ENCODE measurements at places on chromosomes 7 and 10. TPM values are rescaled to one million over a fixed set of nuclear protein-coding genes. Genes with fewer than 3 reads are reported as not detected.

The GPR146 gene
- 18.6 TPM for total RNA-seq

The ELOVL3 gene
- 0.68 TPM for total RNA-seq

The NUTM2B gene
- 0.70 TPM for total RNA-seq

The LIPK gene
- total RNA-seq = not detected

The ANKRD2 gene
- not detected for total RNA-seq

The KCP gene
- total RNA-seq = not detected

The GIMAP6 gene
- not detected for total RNA-seq

The DOCK4 gene
- 7.1 TPM for total RNA-seq

The CD36 gene
- total RNA-seq = 0.77 TPM

All from pericardium fibroblast (primary cell).